Stimulated activated CD4-positive, alpha-beta T cell treated with anti-CD3 and anti-CD28 coated beads, Interleukin-1b, Interleukin-23, amount 100 ng/mL, for 1 hour (primary cell): ENCODE measurements at places on chromosomes 12 and 14.

- DNase-seq: no peak
Observed at GRCh38 chr12:52769354-52769753, 7.8 kb downstream of the KRT76 start.

DNA sequence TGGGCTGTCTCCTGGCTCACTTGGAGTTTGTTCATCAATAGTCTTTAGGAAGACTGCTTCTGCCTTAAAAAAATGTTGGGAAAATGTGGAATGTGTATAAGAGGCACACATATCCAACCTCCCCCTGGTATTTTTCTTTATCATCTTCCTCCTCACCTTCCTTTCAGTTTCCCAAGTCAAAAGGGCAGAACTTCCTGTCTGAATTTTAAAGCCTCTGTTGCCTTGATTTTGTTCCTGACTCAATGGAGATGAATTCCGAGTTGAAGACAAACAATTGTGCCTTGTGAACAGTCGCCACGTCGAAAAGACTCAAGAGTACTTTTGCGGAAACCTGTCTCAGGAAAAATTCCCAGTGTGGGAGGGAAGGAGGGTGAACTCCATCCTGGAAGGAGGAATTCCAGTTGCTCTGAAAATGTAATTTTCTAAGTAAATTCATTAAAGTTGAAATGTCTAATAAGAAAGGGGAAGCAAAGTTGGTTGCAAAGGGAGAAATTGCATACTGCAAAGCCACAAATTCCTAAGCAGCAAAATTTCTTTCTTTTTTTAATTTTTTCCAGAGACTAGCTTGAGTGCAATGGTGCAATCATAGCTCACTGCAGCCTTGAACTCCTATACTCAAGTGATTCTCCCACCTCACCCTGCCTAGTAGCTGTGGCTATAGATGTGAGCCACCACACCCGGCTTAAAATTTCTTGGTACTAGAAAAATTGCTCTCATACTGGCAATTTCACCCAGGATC lies 50.2 kb upstream of the ELK3 start:
- no peak for DNase-seq

- DNase-seq: no peak
Observed at GRCh38 chr14:50839048-50839447, 8.1 kb upstream of the NIN start.

DNA sequence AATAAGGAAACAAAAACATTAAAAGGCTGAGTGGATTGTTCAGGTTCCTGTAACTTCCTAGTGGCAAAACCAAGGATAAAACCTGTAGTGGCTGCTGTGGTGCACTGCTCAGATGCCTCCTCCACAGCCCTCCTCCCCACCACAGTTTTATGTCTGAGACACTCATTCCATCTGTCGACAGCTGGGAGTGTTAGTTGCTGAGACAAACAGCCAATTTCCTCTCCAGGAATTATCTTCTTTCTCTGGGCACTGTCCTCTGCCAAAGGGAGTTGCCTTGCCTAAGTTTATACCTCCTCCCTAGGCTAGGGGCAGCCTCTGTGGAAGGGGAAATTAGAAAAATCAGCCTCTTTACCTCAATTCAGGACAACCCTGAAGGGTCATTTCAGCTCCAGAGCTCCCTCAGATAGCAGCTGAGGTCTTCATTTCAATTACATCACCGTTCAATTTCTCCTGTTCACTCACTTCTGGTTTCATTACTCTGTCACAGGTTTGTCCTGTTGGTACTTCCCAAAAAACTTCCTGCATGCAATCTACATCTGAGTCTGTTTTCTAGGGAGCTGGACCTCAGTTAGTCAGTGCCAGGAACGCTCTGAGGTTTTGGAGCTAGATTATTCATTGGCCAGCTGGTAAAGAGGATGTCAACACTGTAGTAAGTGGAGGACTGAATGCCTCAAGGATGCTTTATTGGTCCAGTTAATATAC lies 74.9 kb upstream of the ATP2B1 start:
- DNase-seq: no peak
